ENCODE measurements at places on chromosomes 5 and 9.
A peak's percentile ranks its signal among the peaks of the same experiment; 100 is the strongest.

DNA sequence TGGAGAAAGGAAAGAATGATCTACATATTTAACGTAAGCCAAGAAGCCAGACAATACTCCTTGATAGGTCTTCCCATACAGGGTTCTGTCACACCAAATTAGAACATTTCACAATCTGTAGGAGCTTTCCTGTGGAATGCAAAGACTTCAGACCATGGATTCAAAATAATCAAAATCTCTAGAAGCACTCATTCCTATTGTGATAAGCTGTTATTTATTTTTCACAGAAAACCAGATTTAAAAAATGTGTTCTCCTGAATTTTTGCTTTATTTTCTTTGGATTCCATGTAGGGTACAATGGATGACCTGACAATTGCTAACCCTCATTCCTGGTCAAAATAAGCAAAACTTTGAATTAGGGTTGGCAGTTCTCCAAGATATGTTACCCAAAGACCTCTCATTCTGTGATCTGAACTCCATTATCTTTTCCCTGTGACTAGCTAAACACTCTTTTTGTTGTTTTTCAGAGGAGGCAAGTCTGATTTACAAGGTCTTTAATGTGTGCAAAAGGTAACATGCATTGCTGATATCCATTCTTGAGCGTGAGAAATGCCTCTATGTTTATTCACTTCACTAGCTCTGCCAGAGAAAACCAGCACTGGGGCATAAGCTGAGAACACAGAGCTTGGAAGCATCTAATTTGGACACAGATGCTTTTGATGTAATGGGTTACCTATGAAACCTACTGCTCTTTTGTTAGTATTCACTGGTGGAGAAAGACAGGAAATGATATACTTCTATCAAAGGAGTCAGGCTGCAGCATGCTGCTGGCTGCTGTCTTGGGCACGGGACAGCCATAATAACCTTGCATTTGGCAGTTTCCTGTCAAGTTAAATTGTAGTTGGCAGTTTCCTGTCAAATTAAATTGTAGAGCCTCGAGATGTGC is 31.4 kb downstream of the ACTBL2 start:
- DNase-seq: no peak

GRCh38 chr5:171418982-171419687 is at the start of gene FGF18:
Gene FGF18, plus strand, starts transcription at chr5:171419647. Its CDS starts 553 bp downstream, at chr5:171420200.
- peak; percentile 85 for DNase-seq

DNA sequence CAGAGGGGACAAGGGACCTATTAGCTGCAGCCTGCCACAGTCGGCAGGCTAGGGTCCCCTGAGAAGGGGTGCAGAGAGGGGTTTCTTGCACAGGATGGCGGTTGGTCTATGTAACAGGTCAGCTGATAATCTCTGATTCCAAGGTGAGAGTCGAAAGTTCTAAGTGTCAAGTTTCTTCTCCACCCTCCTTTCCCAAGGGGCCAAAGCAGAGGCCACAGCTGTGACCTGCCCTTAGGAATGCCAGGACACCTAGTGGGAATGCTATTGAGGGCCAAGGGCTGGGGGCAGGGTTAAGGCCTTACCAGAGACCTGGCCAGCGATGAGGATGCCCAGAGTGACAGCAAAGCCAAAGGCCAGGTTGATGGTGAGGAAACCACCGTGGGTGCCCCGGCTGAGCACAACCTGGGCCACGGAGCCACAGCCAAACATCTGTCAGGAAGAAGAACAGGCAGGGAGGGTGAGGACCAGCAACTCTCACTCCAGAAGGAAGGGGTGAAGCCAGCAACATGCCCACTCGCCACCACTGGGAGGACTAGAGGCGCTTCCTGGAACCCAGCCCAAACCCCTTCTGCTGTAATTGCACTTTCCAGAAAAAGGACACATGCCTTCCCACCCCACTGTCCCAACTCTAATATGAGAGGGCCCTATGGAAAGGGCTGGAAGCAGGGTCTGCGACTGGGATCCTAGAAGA is 3.8 kb downstream of the AQP3 start:
- no peak for DNase-seq

DNA sequence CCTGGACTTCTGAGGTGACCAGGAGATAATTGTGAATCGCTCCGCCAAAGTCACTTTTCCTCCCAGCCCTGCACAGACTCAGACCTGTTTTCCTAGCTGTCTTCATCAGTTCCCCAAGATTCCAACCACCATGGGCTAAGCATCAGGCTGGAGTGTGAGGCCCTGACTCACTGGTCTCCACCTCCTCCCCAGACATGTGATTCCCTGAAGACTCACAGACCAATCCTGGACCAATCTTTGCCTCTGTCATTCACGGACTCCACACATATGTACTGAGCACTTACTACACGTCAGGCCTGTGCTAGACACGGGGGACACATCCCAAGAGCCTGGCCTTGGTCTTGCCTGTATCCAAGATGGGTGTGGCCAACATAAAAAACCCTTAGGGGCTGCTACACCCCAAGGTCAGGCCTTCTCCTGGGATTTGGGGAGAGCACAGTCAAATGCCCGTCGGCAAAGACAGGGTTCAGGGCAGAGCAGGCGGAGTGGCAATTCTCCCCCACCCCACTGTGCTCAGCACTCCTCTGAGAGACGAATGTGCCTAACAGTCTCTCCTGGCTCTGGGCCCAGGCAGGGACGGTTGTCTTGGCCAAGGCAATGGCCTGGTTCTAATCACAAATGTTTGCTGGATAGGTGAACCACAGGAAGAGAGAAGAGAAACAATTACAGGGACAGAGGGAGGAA is 11.9 kb downstream of the EEIG1 start:
- no peak for DNase-seq

DNA sequence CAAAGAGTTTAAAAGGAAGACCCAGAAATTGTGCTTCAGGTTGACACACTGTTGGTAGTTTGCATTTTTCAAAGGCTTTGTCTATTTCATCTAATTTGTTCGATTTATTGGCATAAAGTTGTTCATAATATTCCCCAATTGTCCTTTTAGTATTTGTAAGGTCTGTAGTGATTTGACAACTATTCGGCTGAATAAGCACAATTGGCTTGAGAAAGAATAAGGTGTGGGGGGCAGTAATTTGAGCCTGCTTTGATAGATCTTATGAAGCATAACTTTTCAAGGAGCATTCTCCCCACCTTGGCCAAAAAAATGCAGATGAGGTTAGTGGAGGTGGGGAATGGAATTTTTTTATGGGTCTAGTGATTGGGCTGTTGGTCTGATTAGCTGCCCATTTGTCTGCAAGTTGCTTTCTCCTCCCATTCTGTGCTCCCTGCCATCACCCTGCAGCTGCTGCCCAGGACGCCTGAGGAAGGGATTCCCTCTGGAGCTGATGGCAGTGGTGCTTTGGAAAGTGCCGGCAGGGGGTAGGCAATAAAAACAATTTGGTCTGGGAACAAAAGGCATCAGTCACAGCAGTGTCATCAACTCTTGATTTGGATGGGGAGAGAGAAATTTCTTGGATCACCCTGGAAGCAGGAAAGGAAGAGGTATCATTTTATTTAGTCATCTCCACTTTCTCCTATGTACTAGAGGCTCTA is 26.6 kb downstream of the WNT8A start:
- peak; percentile 28 for DNase-seq

GRCh38 chr5:1051366-1051720 is 42.7 kb downstream of the NKD2 start:
- DNase-seq: no peak

DNA sequence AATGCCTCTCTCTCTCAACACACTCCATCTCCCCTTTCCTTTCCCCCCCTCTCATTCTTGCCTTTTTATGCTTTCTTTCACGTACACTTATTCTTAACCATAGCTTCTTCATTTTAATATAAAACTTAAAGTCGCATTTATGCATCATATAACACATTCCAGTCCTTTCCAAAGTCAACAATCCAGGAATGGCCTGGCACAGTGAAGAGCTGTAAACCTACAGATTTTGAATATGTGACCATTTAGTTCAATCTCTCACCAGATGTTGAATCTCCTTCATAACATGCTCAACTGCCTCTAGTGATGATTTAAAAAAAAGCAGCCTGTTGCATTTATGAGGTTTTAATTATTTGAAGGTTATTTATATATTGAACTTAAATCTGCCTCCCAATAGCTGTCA is 186.2 kb upstream of the GRAMD2B start:
- DNase-seq: no peak

DNA sequence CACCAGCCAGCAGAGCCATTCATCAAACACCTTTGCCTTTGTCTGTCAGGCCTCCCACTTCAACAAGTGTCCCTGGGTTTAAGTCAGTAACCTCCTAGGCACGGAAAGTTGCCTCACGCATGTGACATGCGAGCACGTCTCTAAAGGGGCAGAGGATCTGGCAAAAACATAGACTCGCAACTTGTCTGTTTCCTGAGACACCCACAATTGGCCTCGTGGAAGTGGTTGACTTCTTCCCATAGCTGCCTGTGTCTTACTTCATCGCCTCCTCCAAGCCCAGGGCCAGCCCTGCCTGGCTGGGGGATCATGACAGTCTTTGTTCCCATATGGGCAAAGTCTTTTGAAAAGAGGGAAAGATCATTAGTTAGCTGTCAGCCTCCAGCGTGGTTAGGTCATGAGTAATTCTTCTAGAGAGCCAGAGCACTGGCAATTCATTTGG is 35.5 kb upstream of the GLRX start:
- no peak for DNase-seq

GRCh38 chr5:144120661-144121180 is 49.7 kb downstream of the YIPF5 start:
- no peak for DNase-seq

- peak; percentile 53 for DNase-seq
Measured at GRCh38 chr5:68187268-68188055, 28.1 kb upstream of the PIK3R1 start.

DNA sequence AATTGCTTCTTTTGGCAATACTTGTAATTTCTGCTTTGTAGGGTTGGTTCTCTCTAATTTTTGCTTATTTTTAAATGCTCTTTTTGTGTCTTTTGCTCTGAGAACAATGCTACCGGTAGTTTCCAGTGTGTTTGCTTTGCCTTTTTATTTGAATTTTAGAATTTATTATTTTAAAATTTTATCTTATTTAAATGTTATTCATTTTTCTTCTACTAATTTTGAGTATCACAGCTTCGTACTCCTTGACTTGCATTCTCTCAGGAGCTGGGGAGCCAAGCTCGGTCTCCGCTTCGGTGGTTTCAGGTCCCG is 45.9 kb downstream of the ANXA2R start:
- DNase-seq: no peak

- DNase-seq: peak; percentile 50
Measured at GRCh38 chr5:141155540-141156374, 5.9 kb downstream of the PCDHB6 start.

- DNase-seq: no peak
Measured at GRCh38 chr9:120396931-120397330, 183.0 kb downstream of the CDK5RAP2 start.

DNA sequence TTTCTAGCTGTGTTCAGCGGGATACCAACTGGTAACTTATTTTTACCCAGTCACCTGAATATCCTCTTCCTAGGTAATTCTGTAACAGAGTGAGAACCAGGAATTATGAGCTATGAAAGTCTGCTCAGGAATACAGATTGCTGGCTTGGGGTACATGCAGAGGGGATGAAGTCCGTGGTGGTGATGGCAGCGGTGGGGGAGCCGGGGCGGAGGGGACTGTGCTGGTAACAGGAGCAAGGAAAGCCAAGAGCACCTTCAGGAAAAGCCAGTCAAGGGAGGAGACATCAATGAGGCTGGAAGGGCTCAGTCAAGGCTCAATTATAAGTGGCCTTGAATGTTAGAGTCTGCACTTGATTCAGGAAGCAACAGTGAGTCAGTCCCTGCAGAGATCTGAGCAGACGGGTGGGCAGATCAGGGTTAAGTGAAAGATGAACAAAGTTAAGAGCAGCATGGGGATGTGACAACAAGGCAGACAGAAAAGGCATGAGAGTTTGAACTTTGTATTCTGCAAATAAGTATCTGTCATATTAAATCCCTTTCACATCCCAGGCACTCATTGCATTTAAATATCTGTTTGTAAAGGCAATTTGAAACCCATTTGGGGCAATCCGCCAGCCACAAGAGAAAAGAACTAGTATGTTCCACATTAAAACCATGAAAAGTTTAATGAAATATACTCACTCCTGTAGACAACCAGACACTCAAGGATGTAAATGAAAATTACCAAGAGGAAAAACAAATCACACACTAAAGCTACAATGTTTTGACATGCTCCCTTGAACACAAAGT is 101.2 kb downstream of the TTC39B start:
- no peak for DNase-seq

- DNase-seq: no peak
Measured at GRCh38 chr5:142326480-142326938, 1.7 kb upstream of the SPRY4 start.

DNA sequence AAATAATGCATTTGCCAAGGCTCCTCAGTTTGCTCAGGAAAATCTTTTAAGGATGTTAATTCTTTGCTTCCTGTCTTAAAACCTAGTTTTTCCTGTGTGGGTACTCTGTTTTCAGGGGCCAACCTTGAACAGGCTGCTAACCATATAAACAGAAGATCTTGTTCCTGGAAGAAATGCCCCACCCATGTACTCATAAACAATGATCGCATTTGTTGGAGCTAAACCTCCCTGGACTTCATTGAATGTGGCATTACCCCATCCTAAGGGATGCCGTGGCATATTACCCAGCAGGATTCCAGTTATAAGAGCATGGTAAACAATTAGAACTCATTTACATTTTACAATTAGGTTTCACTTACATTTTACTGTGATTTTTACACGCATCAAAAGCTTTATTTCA is 436.0 kb downstream of the ZNF608 start:
- DNase-seq: no peak

DNA sequence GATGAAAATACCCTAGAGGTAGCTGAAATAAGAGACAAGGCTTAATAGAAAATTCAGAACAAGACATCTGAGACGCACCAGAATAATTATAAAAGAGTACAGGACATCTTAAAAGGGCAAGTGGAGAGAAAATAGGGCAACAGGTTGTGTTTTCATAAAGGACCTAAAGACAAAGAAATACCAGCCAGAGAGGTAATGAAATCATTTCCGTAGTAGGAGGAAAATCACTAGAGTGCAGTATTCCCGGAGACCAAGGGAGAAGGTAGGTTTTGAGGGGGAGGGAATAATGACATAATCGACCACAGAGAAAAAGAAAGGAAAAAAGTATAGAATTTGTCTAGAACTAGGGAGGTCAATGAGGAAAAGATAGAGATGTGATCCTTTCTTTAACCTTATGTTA is 26.2 kb upstream of the CTNNAL1 start:
- no peak for DNase-seq

- DNase-seq: no peak
Measured at GRCh38 chr9:32705059-32705458, 69.6 kb upstream of the TAF1L start.

DNA sequence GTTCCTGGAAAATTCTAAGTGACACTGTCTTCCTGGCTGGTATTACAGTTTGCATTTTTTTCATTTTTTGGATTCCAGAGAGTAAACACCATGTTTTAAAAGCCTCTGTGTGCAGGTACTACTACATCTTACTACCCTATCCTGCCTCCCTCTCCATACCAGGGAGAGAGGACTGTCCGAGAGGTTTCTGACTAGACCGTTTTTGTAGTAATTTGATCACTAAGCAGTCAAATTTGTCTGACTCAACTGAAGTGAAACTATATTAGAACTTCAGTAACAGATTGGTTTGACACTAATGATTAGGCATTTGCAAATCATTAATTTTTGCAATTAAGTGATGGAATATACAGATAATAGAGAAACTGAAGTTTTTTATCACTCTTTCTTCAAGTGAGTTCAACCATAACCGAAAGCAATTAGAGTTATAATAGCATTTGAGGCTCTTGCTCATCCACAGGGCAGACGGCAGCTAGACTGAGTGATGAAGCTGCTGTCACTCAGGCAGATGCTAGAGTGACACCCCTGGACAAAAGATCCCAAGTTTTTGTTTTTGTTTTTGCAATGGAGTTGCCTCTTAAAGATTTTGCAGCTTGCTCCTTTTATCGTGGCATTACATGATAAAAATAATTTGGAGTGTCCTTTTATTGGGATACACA is 44.3 kb downstream of the SMARCA2 start:
- no peak for DNase-seq

GRCh38 chr9:82799286-82799685 is 263.7 kb downstream of the RASEF start:
- DNase-seq: no peak
